Stimulated activated CD8-positive, alpha-beta memory T cell treated with anti-CD3 and anti-CD28 coated beads, Interleukin-4, amount 100 ng/mL, for 4 hours (primary cell): ENCODE measurements at places on chromosomes 2 and 18.

DNA sequence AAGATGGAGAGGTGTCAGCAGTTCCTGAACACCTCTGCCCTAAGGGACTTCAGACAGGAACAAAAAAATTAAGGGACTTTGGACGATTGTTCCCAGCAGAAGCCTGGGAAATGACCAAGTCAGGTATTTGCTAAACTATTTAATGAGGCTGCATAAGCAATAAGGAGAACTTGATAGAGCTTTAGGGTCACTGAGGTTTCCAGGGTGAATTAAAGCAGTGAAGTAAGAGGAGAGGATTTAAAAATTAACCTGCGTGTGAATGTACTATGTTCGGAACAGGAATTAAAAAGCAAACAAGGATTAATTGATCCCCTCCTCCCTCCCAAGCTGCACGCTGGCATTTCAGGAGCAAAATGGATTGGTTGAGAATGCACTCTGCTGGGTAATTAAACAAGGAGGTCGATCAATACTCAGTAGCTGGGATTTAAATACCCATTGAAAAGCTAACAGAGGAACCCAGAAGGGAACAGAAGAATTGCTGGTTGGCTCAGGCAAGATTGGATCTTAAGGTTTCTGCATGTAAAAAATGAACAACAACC, 157.2 kb downstream of the RNF152 start:
- no peak for DNase-seq

GRCh38 chr2:153476816-153477635, 1.5 kb downstream of the RPRM start:
- no peak for DNase-seq

GRCh38 chr2:85775406-85776381, 21.9 kb downstream of the ATOH8 start:
- no peak for DNase-seq

DNA sequence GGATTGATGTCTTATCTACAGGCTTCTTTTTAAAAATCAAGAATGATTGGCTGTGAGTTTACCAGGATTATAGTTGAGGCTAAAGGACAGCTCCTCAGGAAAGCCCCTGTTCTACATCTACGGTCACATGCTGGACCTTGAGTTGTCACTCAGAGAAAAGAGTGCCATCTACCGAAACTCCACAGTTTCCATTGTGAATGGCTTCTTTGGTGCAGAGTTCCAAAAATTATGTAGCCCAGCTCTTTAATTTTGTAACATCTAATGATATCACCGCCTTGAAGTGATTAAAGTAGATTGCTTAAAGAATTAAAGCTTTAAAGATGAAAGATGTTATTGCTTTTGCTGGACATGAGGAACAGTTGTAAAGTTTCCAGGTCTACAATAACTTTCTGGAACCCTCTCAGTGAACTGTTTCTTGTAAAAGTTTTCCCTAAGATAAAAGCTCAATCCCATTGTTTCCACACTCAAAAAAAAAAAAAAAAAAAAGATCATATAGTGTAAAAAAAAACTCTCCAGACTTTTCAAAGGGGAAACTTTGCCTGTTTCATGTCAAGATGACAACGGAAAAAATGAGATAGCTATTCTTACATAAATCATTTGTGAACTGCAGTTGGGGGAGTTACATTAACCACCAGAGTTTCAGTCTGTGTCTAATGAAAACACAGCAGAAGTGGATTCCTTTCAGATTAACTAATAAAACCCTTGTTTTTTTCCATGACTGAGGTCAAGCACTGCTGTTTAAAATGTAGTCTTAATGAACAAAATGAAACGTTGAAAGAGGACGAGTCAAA, 4.3 kb downstream of the COL3A1 start:
- DNase-seq: no peak

DNA sequence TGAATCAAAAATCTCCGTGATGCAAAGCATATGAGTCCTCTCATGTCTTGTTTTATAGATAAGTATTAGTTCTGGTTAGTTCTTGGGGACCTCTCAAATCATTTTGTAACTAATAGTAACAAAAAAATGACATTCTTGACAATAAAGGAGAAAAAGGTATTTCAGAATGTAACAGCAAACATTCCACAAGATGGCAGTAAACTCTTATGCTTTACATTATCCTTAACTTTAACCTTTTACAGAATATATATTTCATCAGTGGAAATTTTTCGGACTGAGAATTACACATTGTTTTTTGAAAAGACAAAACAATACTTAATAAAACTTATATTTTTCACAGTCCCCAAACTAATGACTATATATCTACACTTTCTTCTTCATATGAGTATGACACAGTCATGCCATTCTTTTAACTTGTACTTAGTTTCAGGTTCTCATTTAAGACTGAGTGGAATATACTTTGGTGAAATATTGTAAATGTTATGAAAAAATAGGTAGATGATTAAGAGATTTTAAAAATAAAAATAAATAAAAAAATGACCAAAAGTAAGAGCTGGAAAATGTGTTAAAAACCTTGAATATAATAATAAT, 142.9 kb upstream of the NXPH2 start:
- no peak for DNase-seq

- DNase-seq: no peak
These were observed 11.1 kb upstream of the RPIA start for GRCh38 chr2:88680266-88680902.

DNA sequence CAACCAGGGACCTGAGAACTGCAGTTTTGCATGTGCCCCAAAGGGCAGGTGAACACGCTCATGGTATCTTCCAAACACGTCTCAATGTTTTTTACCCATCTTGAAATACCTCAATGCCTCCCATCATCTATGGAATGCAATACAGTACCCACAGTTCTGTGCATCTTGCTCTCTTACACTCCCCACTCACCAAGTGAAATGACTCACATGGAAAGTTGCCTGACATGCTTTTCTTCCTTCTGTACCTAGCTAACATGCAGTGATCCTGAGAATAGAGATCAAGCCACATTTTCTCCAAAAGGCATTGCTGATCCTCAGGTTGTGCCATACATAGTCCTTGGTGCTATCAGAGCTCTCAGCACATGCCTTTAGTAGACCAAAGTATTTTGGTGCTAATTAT, 373.9 kb downstream of the GPD2 start:
- no peak for DNase-seq
